ENCODE measurements at places on chromosomes 6 and 20.
A peak's percentile ranks its signal among the peaks of the same experiment; 100 is the strongest.

GRCh38 chr6:69487688-69488087 is 309.1 kb downstream of the LMBRD1 start:
- no peak for DNase-seq

GRCh38 chr6:105748737-105749161 is 337.4 kb upstream of the PRDM1 start:
- DNase-seq: peak; percentile 28

DNA sequence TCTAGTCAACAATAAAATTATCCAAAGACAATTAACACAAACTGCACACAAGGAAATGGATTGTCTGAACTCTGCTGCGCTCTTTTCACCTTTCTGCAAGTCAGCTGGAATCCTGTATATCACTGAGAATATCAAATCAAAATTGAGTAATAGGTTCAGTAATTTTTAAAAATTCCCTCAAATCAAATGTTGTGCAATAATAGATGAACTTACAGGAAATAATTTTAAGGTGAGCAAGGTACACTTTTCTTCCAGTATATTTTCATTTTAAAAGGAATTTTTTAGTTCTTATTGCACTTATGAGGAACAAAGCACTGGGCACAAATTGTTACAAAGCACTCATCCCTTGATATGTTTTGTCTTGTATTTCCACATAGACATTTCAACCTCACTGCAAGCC is 1.2 kb downstream of the SAYSD1 start:
- DNase-seq: no peak

DNA sequence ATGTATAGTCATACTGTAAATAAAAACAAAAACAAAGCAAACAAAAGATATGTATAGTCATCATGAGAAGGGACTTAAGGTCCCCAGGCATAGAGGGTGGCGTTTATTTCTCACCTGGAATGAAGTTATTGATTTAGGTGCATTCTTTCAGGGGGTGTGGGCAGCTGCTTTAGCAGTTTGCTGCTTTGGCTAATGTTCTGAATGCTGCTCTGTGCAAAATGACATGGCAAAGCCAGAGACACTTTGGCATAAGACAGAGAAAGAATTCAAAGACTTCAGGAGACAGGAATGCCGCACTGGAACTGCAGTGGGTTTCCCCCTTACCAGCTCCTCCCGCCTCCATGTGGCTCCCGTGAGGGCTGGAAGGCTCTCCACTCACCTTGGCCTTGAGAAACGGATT is 36.4 kb upstream of the NELFCD start:
- no peak for DNase-seq

GRCh38 chr6:161743509-161744178 is 469.8 kb upstream of the AGPAT4 start:
- no peak for DNase-seq

GRCh38 chr6:1070085-1070521 is 241.8 kb upstream of the FOXQ1 start:
- no peak for DNase-seq

DNA sequence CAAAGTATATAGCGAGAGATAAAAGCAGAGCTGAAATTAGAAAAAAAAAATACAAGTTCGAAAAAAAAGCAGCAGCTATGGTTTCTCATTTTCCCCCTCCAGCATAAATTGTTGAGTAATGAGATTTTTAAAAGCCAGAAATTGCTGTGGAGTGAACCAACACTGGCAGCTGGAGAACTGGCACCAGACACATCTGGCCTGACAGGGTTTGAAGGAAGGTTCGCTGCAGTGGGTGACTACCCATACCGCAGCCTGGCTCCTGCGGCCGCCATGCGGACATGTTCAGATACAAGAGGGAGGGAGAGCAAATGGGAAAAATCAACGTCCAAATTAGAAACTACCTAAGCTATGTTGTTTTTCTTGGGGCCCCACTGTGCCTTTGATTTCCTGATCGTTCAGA is 3.3 kb downstream of the APCDD1L start:
- no peak for DNase-seq

- peak; percentile 82 for DNase-seq
Observed at GRCh38 chr6:27553123-27553904, 80.4 kb upstream of the ZNF184 start.

- DNase-seq: no peak
Observed at GRCh38 chr20:20939006-20939405, 167.2 kb downstream of the LINC00237 start.

DNA sequence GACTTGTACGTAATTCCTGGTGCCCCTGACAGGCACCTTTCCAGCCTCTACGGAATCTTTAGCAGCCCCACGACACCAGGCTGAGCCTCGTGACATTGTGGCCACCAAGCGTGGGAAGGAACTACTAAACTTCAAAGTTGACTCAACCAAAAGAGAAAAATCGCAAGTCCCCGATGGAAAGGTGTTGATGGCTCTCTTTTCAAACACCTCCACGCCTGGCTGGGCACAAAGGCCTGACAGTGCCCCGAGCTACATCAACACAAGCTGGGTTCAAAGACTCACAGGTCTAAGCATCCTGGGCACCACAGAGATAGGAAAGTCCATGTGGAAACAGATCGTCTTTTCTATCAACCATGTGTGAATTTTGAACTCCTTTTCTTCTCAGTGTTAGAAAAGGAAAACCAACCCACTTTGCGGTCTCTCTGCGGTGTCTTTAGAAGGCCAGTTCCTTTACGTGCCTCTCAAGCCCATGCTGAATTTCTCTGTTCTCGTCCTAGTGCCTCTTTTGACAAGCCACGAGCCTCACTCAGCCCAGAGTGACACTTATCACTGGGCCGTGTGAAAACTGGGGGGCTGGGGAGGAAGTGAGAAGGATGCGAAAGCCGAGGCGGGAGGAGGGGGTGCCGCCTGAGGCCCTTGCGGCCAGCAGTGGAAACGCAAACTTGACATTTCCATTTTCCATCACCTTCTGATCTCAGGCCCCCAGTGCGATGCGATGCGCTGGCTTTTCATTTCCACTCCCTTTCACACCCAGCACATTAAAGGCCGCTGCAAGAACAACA is 59.4 kb downstream of the GFOD1 start:
- no peak for DNase-seq

DNA sequence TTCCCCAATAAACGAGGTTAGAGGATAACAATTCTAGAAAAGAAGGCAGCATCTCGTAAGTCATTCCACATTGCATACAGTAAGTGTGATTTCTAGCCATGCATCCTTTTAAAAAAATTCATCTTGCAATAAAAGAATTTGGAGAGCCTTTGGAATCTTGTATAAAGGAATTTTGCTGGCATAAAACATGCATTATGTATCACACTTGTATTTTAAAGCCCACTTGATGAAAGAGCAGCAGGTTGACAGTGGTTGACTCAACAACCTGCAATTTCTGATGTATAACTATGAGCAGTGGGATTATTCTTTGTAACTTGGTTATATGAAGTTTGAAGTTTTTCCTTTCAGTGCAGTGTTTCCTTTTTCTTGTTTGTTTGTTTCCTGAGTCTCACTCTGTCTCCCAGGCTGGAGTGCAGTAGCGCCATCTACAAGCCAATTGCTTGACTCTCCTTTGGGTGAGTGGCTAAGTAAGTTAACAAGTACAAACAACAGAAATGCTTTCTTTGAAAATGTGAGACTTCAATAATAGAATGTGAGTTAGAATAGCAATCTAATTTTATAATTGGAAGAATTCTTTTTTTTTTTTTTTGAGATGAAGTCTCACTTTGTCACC is 39.9 kb downstream of the JARID2 start:
- no peak for DNase-seq

GRCh38 chr6:42200035-42200434 is 5.3 kb upstream of the GUCA1B start:
- DNase-seq: peak; percentile 80

- DNase-seq: no peak
Observed at GRCh38 chr6:43989581-43990146, 137.6 kb downstream of the MRPL14 start.

DNA sequence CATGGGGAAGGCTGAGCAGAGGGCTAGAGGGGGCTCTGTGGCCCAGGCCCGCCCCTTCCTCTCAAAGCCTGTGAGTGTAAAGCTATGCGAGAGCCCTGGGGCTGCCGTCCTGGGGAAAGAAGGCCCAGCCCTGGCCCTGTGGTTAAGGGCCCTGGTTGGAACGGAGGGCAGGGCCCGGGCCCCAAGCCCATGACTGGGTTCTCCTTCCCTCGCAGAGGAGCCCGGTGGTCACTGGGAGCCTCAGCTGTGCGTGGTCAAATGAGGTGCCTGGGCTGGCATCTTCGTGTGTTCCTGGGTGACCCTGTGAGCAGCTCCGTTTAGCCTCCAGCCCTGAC is 56.0 kb downstream of the SMOC2 start:
- DNase-seq: no peak

- DNase-seq: no peak
Observed at GRCh38 chr6:139251691-139252390, 40.0 kb downstream of the TXLNB start.

GRCh38 chr20:50475681-50476292 is 34.4 kb upstream of the PTPN1 start:
- peak; percentile 43 for DNase-seq

DNA sequence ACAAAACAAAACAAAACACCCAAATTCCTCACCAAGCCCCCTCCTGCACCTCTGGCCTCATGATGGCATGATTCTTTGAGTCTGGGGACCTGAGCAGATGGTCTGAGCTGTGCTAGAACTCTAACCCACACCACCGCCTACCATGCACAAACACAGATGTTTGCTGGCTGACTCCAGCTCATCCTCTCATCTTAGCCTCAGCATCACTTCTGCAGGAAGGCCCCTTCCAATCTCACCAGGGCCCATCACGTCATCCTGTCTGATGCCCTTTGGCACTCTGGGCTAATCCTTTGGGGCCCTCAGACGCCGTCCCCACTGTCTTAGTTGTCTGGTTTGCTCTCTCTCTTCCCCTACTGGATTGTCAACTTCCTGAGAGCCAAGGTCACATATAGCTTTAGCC is 85.8 kb downstream of the PHACTR3 start:
- DNase-seq: no peak

- no peak for DNase-seq
Observed at GRCh38 chr6:109472132-109472995, 10.7 kb downstream of the ZBTB24 start.

DNA sequence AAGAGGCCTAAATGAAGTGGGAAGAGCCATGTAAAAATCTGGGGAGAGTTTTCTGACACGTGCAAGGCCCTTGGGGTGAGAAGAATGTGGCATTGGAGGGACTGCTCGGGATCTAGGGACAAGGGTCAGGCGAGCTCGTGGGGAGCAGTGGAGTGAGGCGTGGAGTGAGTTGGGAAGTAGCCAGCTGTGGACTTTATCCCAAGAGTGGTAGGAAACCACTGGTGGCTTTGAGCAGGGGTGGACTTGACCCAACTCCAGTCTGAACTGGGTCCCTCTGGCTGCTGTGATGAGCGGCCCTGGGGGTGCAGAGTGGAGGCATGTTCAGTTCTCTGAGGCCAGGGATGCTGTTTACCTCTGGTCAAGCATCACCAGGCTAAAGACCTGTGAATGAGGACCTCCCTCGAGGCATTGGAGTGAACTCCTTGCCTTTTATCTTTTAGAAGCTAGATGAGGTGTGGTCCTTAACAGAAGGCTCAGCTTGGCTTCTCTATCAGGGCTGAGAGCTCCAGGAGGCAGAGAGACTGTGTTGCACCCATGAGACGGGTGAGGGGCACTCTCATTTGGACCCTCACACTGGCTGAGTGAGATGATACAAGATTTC is 20.6 kb downstream of the SLC22A1 start:
- DNase-seq: no peak

GRCh38 chr6:143970456-143971218 is 37.4 kb downstream of the PLAGL1 start:
- DNase-seq: no peak

- no peak for DNase-seq
Observed at GRCh38 chr6:55282115-55282514, 45.2 kb upstream of the GFRAL start.

- DNase-seq: no peak
Observed at GRCh38 chr6:25564943-25565342, 87.1 kb upstream of the SCGN start.

DNA sequence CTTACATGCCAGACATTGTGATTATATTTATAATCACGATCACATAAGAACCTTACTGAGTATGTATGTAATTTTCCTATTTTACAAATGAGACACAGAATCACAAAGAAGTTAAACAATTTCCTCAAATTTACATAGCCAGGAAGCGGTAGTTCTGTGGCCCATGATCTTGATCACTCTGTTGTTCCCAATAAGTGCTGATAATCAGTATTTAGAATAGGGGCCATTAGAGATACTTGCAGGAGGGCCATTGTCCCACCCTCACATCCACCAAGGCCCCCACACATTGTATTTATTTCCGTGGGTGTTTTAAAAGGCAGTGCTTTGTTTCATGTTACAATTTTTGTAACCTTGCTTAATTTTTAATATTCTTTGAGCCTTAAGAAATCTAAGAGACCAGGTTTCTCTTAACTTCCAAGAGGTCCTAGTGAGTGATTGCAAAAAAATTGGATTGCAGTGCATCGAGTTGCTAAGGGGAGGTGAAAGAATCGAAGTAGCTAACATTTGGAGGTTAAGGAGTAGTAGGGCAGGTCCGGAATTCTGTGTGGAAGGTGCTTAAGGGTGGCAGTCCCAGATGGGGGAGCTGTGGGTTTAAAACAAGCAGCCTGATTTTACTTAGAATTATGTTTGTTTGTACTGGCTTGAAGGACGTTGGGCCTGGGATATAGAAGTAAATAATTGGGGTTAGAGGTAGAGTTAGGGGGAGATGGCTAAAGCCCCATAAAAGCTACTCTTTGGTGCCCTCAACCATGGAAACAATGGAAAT is 339.4 kb downstream of the CDKAL1 start:
- DNase-seq: no peak

DNA sequence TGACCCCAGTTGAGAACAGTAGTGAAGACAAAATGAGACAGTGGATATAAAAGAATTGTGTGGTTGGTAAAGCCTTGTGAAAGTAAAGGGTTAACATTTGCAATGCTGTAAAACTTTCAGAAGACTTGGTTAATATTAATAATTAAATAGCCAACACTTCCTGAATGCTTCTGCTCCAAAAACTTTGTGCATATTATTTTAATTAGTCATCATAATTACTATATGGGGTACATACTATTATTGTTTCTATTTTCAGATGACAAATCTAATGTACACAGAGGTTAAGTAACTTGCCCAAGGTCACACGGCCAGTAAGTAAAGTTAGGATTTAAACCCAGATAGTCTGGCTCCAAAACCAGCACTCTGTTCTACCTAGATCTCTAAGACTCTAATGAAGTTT is 291.3 kb downstream of the OGFRL1 start:
- no peak for DNase-seq

DNA sequence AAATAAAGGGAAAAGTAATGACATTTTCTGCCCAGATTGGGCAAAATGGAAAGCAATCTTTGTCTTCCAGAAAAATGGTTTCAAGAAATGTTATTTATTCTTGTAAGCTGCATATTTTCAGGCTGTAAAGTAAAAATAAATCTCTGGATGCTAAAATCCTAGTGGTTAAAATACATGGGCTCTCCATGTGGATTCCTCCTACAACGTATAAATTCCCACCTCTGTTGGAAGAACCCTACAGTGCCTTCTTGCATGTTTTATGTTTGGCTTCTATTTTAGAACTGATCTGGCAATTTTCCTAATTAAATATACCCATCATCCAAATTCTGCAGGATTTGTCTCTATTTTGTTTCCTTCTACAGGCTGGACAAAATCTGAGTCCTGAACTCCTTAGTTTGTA is 528.9 kb downstream of the COL12A1 start:
- no peak for DNase-seq
